Caudate nucleus (tissue), 63 donors: ENCODE measurements at places on chromosomes 11 and 22.

DNA sequence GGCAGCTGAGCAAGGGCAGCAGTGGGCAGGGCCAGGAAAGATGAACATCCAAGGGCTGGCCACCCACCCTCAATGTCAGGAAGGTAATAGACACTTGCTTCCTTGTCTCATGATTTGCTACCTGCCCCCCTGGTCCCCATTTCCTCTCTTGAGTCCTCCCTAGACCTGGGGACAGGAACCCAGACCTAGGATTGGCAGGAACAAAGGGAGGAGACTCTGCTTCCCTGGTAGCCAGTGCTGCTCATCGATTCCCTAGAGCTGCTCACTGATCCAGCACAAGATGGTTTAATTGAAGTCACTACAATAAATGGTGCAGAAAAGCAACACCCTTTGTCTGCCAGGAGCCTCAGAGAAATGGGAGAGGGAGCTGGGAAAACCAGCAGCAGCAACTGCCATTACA is 67.8 kb upstream of the CHST1 start:
- DNase-seq: no peak

- no peak for DNase-seq
These were observed 76.4 kb upstream of the PPARA start for GRCh38 chr22:46073683-46074504.

GRCh38 chr22:48098243-48098920 is 1335.9 kb downstream of the TBC1D22A start:
- no peak for DNase-seq

- DNase-seq: no peak
These were observed 31.2 kb upstream of the P2RY2 start for GRCh38 chr11:73186886-73187285.

DNA sequence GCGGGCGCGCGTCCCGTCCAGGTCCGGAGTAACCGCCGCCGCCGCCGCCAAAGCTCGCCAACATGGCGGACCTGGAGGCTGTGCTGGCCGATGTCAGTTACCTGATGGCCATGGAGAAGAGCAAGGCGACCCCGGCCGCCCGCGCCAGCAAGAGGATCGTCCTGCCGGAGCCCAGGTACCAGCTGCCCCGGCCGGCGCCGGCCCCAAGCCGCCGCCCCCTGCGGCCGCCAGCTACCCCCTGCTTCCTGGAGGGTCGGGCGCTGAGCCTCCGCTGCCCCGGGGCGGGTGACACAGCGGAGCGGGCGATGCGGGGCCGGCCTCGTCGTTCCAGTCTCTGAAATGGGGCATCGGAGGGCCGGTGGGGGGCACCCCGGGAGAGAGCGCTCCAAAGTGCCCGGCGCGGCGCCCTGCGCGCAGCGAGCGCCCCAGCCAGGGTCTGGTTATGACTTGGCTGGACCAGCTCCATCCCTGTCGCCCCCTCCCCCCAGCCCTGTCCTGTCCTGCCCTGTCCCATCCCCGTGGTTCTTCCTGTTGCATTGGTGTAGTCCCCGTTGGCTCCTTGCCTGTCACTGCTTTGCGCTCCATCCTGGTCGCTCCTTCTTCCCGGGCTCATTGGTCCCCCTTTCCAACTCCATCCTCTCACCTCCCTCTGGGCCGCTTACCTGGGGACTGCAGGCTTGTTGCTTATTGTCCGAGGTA is 653 bp downstream of the GRK3 start:
- DNase-seq: peak; percentile 17

GRCh38 chr11:13972043-13972910 is 9.8 kb downstream of the SPON1 start:
- DNase-seq: no peak
